ENCODE measurements at places on chromosomes 5 and 9. TPM values are rescaled to one million over a fixed set of nuclear protein-coding genes. Genes with fewer than 3 reads are reported as not detected.

Gene ADGRD2
- total RNA-seq = 4.2 TPM

Gene ROR2
- total RNA-seq = 22.3 TPM

Gene CDX1
- not detected for total RNA-seq

Gene GPR151
- not detected for total RNA-seq

Gene C5orf58
- total RNA-seq = not detected

Gene LHFPL2
- 24.8 TPM for total RNA-seq

Gene COL23A1
- total RNA-seq = 3.7 TPM

Gene SLC25A46
- 44.9 TPM for total RNA-seq

Gene CCL28
- 0.74 TPM for total RNA-seq

Gene MARCOL
- not detected for total RNA-seq

Gene CFAP157
- not detected for total RNA-seq

Gene PCSK1
- 1.7 TPM for total RNA-seq

Gene C8G
- total RNA-seq = not detected

Gene TTC23L
- 0.25 TPM for total RNA-seq

Gene BOD1
- 34.1 TPM for total RNA-seq

Gene FAM78A
- total RNA-seq = 2.5 TPM

Gene TRAF1
- 6.9 TPM for total RNA-seq

GRCh38 chr5:72459089-72459661, 48.0 kb downstream of the ZNF366 start:
- no peak overlapping the region for H3K4me3 ChIP-seq
- no peak overlapping the region for H3K27ac ChIP-seq
- no peaks in the 10 kb centered on the region for H3K36me3 ChIP-seq
- peaks cover 22% of the 10 kb centered on the region for H3K4me1 ChIP-seq

- no peak for DNase-seq
- H3K27ac ChIP-seq = no peak overlapping the region
- no peaks in the 10 kb centered on the region for H3K27me3 ChIP-seq
- H3K36me3 ChIP-seq = no peaks in the 10 kb centered on the region
These were observed 133.7 kb upstream of the EPB41L4A start for GRCh38 chr5:112552791-112553190.

GRCh38 chr5:144336191-144336961, 165.7 kb downstream of the KCTD16 start:
- H3K27ac ChIP-seq = no peak overlapping the region
- DNase-seq = no peak
- no peaks in the 10 kb centered on the region for H3K27me3 ChIP-seq
- no peaks in the 10 kb centered on the region for H3K36me3 ChIP-seq
- H3K4me1 ChIP-seq = no peaks in the 10 kb centered on the region

- no peaks in the 10 kb centered on the region for H3K4me1 ChIP-seq
- H3K36me3 ChIP-seq = no peaks in the 10 kb centered on the region
- H3K27ac ChIP-seq = no peak overlapping the region
- no peaks in the 10 kb centered on the region for H3K27me3 ChIP-seq
- no peak for DNase-seq
These were observed 1336.2 kb upstream of the C9orf72 start for GRCh38 chr9:28909526-28909925.

DNA sequence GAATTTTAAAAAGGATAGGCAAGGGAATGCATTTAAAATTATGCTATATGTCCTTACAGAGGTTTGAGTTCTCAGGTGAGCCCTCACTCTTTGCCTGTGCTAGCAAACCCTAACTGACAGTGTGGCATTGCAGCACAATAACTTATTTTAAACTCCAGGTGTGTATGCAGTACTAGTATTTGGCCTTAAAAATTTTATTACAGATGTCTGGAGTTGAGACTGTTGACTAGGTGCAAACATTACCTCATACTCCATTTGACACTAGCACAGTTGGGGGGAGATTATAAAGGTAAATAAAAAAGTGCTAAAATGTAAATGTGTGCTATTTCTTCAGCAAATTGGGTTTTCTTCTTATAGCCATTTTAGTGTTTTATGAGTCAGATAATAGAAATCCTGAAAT, 407.7 kb downstream of the SH3GL2 start:
- no peak for DNase-seq
- no peaks in the 10 kb centered on the region for H3K27me3 ChIP-seq
- H3K36me3 ChIP-seq = no peaks in the 10 kb centered on the region
- no peak overlapping the region for H3K4me3 ChIP-seq
- H3K4me1 ChIP-seq = no peaks in the 10 kb centered on the region

DNA sequence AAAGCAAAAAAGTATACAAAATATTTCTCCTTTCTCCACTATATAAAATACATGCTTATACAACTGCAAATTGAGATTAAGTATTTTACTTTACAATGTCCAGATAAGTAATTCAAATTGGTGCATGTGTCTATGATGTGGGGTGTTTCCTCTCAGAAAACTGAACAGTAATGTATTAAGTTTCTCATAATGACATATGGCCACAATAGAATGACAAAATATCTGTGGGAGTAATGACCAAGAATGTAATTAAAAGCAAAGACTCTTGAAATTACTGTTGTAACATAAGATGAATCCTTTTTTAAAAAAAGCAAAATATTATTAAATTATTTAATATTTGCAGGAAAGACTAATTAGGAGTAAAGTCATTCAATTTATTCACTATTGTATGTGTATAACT, 155.1 kb downstream of the RFX3 start:
- no peak overlapping the region for H3K27ac ChIP-seq
- H3K4me3 ChIP-seq = no peak overlapping the region
- H3K36me3 ChIP-seq = no peaks in the 10 kb centered on the region
- H3K4me1 ChIP-seq = no peaks in the 10 kb centered on the region
- H3K27me3 ChIP-seq = no peaks in the 10 kb centered on the region

GRCh38 chr9:85157772-85158171, 488.2 kb downstream of the NTRK2 start:
- H3K4me3 ChIP-seq = no peak overlapping the region
- no peaks in the 10 kb centered on the region for H3K36me3 ChIP-seq
- H3K27me3 ChIP-seq = no peaks in the 10 kb centered on the region
- H3K4me1 ChIP-seq = no peaks in the 10 kb centered on the region
- DNase-seq = no peak

GRCh38 chr9:91332546-91333231, 29.0 kb downstream of the AUH start:
- H3K4me1 ChIP-seq = peaks cover 11% of the 10 kb centered on the region
- H3K4me3 ChIP-seq = no peak overlapping the region
- H3K36me3 ChIP-seq = no peaks in the 10 kb centered on the region
- H3K27me3 ChIP-seq = no peaks in the 10 kb centered on the region
- H3K27ac ChIP-seq = peak overlapping the region; percentile 4

GRCh38 chr9:137514691-137515337, 35.4 kb downstream of the PNPLA7 start:
- no peak overlapping the region for H3K27ac ChIP-seq
- no peak overlapping the region for H3K4me3 ChIP-seq
- no peaks in the 10 kb centered on the region for H3K36me3 ChIP-seq
- H3K4me1 ChIP-seq = no peaks in the 10 kb centered on the region

DNA sequence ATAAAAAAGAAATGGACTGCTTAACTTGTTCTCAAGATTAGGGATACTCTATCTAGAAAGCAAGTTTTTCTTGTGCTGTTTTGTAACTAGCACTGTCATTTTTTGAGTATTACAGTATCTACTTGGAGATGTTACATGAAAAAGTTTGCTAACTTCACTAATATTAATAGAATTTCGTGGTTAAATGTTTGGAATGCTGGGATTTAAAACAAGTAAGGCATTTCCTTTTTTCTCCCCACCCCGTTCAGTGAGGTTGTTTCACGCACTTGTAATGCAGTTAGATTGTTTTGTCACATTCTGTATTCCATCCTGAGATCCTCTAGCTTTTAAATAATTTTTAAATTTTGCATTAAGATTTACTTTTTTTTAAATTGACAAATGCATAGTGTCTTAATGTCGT, 20.0 kb upstream of the TEK start:
- H3K27me3 ChIP-seq = no peaks in the 10 kb centered on the region
- H3K4me3 ChIP-seq = no peak overlapping the region
- H3K4me1 ChIP-seq = no peaks in the 10 kb centered on the region
- no peak overlapping the region for H3K27ac ChIP-seq

GRCh38 chr9:111287127-111287526, 42.9 kb downstream of the OR2K2 start:
- no peak overlapping the region for H3K4me3 ChIP-seq
- no peaks in the 10 kb centered on the region for H3K27me3 ChIP-seq
- no peak overlapping the region for H3K27ac ChIP-seq
- H3K36me3 ChIP-seq = no peaks in the 10 kb centered on the region

DNA sequence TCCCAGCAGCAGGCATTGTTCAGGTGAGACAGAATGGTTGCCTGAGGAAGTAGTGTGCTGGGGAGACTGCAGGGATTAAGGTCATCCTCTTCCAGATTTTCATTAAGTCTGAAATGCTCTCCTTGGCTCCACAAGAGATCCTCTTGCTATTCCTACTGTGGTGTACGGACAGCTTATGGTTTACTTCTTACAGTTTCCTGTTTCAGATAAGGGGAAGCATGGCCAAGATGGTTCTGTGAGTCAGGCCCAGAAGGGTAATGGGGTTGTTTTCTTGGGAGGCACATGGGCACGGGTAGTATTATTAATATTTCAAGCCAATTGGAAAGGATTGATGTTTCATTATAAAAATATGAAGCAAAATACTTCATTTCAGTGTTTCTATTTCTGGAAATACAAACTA, 42.9 kb downstream of the GLRX start:
- no peak overlapping the region for H3K27ac ChIP-seq
- H3K36me3 ChIP-seq = no peaks in the 10 kb centered on the region
- H3K27me3 ChIP-seq = no peaks in the 10 kb centered on the region
- no peak for DNase-seq
- H3K4me1 ChIP-seq = peaks cover 6% of the 10 kb centered on the region
- H3K4me3 ChIP-seq = no peak overlapping the region

- no peaks in the 10 kb centered on the region for H3K27me3 ChIP-seq
- DNase-seq = no peak
- no peaks in the 10 kb centered on the region for H3K36me3 ChIP-seq
- H3K4me3 ChIP-seq = peak overlapping the region; percentile 30
These were observed 523 bp downstream of the EPB41L4B start for GRCh38 chr9:109320331-109320741.

DNA sequence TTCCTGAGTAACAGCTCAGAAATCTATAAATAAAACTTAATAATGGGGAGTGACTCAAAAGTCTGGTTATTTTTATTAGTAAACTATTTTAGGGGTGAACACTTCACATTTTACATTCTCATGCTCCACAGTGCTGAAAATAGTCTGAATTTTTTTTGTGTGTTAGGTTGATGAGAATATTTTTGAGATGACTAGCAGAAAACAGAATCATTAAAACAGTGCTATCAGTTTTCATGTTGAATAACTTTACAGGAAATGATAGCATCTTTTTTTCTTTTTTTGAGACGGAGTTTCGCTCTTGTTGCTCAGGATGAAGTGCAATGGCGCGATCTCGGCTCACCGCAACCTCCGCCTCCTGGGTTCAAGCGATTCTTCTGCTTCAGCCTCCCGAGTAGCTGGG, 60.3 kb downstream of the TMC1 start:
- no peak for DNase-seq
- H3K4me3 ChIP-seq = no peak overlapping the region
- H3K27me3 ChIP-seq = no peaks in the 10 kb centered on the region
- H3K36me3 ChIP-seq = no peaks in the 10 kb centered on the region

DNA sequence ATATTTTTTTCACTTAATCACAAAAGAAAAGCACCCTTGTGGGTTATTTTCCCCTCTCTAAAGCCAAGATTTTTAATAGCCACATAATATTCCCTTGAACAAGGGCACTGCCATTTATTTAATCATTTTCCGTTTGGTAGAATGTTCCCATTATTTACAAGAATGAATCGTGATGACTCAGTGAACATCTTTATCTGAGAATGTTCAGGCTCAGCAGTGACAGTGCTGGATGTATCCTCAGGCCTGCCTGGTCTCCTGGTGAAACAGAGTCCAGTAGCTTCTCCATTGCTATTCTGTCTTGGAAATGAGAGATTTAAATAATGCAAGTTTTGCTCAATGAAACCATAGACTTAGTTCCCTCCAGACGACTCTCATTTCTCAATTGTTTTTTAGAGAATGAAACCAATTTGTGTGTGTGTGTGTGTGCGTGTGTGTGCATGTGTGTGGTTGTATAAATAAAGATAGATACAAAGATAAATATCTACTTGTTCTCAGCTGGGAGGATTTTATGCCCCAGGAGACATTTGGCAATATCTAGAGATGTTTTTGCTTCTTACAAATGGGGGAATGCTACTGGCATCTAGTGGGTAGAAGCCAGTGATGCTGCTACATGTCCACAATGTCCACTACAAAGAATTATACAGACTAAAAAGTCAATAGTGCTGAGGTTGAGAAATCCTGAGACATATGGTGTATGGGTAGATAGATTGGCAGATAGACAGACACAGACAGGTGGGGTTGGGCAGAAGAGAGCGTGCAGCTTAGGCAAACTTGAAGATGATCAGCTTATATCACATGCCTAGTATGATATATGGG, 55.0 kb downstream of the PAPPA start:
- no peak for DNase-seq
- no peaks in the 10 kb centered on the region for H3K36me3 ChIP-seq
- H3K4me1 ChIP-seq = no peaks in the 10 kb centered on the region
- no peak overlapping the region for H3K4me3 ChIP-seq
- no peak overlapping the region for H3K27ac ChIP-seq

DNA sequence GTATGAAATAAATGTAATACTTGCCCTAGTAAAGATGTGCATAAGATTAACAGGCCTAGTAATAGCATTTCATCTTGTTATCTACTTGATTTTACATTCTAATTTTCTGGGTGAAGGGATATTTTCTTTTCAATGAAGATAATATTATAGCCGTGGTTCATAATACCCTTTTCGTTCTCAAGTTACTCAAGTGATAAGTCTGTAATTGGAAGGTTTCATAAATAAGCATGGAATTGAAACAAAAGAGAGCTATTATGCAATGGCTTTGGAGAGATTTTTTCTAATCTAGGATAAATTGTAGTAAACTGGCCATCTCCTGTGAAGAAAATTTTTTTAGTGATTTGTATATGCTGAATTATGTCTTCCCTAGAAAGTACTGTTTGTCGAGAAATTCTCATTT, 19.0 kb downstream of the NAA35 start:
- DNase-seq = no peak
- peaks cover 7% of the 10 kb centered on the region for H3K4me1 ChIP-seq
- H3K27me3 ChIP-seq = no peaks in the 10 kb centered on the region
- no peak overlapping the region for H3K4me3 ChIP-seq
- H3K27ac ChIP-seq = no peak overlapping the region

GRCh38 chr9:4386819-4387218, 87.0 kb upstream of the GLIS3 start:
- no peaks in the 10 kb centered on the region for H3K36me3 ChIP-seq
- DNase-seq = no peak
- H3K27ac ChIP-seq = no peak overlapping the region
- H3K4me1 ChIP-seq = no peaks in the 10 kb centered on the region

GRCh38 chr9:107541523-107541922, 52.0 kb upstream of the KLF4 start:
- no peaks in the 10 kb centered on the region for H3K36me3 ChIP-seq
- no peaks in the 10 kb centered on the region for H3K4me1 ChIP-seq
- DNase-seq = no peak
- H3K27ac ChIP-seq = no peak overlapping the region

GRCh38 chr5:63596254-63596653, 366.0 kb downstream of the HTR1A start:
- no peak for DNase-seq
- no peaks in the 10 kb centered on the region for H3K27me3 ChIP-seq
- no peaks in the 10 kb centered on the region for H3K4me1 ChIP-seq
- H3K27ac ChIP-seq = no peak overlapping the region
- no peak overlapping the region for H3K4me3 ChIP-seq

Data from vagina (tissue), 2 donors.